ENCODE measurements at places on chromosomes 16 and 17.

GRCh38 chr17:40175928-40176753 lies 1.1 kb upstream of the RAPGEFL1 start:
- DNase-seq, result no peak

- DNase-seq, result peak; percentile 37
Measured at GRCh38 chr16:12460064-12460392, 343.7 kb downstream of the CPPED1 start.

GRCh38 chr16:974611-975261 lies 4.0 kb upstream of the LMF1 start:
- no peak for DNase-seq

- no peak for DNase-seq
Measured at GRCh38 chr17:59832883-59833379, 59.8 kb downstream of the TUBD1 start.

- DNase-seq, result no peak
Measured at GRCh38 chr17:80474961-80475909, 1.2 kb downstream of the NPTX1 start.

DNA sequence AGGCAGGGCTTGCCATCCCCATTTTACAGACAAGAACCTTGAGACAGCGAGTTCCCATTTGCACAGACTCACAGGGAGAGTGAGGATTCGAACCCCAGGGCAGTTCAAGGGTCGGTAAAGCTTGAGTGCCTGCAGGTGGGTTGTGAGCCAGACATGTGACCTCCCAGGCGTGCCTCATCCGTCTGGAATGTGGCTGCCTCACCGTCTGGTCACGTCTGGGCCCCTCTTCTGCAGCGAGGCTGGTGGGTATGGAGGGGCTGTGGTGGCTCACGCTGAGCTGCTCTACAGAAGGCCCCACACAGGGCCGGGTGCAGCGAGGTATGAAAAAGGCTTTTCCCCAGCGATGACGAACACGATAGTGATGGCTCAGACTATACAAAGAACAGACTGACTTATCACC lies 35.8 kb upstream of the LHX1 start:
- DNase-seq, result no peak

- DNase-seq, result no peak
Measured at GRCh38 chr17:74404789-74405188, 27.1 kb upstream of the GPRC5C start.

- DNase-seq, result no peak
Measured at GRCh38 chr17:35130392-35130791, 9.0 kb downstream of the FNDC8 start.

- DNase-seq, result no peak
Measured at GRCh38 chr17:4514206-4514605, 15.5 kb downstream of the SPNS2 start.

DNA sequence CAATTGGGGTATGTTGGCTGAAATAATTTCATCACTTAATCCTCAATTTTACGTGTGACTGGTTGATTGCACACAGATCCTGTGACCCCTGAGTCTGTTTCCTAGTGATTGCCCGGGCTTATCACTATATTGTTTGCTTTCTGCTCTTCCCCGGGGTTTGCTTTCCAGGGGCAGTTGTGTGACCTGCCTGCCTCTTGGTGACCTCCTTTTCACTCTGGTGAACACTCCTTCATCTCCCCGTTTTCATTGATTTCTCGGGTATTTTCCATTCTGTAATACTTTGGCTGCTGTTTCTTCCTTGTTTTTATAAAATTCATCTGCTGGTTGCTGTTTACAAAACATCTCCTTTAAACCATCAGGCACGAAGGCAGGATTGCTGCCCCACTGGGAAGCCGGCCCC lies 36.0 kb downstream of the NTN1 start:
- DNase-seq, result no peak

GRCh38 chr17:6079155-6079888 lies 9.1 kb downstream of the WSCD1 start:
- DNase-seq, result no peak

DNA sequence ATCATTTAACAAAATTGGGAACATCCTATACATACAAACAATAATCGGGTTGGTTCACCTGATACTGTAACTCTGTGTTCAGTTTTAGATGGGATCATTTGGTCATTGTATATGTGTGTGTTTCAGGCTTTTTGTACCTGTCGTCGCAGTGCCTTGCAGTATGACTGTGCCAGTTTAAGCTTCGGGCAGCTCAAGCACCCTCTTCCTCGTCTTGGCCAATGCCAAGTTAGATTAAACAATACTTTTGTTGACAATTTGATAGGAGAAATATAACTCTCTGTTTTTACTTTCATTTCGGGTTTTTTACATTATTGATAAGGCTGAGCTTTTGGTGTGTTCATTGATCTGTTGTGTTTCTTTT lies 37.0 kb upstream of the ARHGAP17 start:
- DNase-seq, result no peak

- no peak for DNase-seq
Measured at GRCh38 chr16:60788631-60789030, 1247.6 kb downstream of the CDH8 start.

DNA sequence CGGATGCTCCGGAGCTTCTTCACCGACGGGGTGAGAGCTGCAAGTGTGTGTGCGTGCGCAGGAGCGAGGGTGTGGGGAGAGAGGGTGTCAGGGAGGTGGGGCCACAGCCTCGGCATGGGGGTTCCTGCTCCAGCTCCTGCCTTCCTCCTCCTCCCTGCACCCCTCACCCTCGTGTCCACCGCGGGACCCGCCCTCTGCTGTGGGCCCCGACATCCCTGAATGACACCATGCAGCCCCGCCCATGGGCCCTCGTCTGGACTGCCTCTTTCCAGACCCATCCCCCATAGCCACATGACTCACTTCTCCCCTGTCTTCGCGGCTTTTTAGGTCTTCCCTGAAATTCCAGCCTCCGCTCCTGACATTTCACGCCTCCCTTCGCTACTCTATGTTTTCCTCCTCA lies 41.6 kb downstream of the ARHGAP23 start:
- no peak for DNase-seq

GRCh38 chr17:41020336-41020735 lies 6.7 kb downstream of the KRTAP1-5 start:
- DNase-seq, result no peak

GRCh38 chr17:51805765-51806164 lies 352.7 kb downstream of the CA10 start:
- DNase-seq, result no peak

DNA sequence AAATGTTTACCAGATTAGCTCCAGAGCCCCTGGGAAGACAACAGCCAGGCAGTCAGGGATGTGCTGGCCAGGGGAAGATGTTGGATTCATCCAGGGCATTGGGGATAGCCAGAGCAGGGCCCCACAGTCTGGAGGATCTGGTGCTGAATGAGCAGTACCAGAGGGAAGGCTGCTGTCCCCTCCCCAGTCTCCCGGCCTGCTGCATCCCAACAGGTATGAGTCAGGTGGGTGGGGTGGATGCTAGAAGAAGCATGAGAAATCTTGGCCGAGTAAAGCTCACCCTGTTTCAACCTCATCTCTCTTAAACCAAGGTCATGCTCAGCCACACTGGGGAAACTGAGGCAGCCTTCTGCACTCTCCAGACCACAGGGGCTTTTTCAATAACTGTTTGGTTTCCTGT lies 71.9 kb upstream of the SEC14L1 start:
- DNase-seq, result no peak

DNA sequence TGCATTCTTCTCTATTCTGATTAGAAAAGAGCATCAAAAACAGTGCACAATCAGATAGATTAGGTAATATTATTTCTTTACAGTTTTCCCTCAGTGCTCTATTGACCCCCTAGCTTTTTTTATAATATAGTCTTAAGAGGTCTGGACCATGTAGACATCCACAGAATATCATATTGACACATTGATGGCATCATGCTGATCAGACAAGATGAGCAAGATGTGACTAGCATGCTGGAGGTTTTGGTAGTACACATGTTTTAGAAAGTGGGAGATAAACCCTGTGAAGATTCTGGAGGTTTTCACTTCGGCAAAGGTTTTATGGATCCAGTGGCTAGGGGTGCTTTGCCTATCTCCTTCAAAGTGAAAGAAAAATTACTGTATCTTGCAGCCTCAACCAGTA lies 2.8 kb upstream of the ABCA8 start:
- no peak for DNase-seq

- DNase-seq, result no peak
Measured at GRCh38 chr16:5875416-5875815, 777.8 kb upstream of the EEF2KMT start.

DNA sequence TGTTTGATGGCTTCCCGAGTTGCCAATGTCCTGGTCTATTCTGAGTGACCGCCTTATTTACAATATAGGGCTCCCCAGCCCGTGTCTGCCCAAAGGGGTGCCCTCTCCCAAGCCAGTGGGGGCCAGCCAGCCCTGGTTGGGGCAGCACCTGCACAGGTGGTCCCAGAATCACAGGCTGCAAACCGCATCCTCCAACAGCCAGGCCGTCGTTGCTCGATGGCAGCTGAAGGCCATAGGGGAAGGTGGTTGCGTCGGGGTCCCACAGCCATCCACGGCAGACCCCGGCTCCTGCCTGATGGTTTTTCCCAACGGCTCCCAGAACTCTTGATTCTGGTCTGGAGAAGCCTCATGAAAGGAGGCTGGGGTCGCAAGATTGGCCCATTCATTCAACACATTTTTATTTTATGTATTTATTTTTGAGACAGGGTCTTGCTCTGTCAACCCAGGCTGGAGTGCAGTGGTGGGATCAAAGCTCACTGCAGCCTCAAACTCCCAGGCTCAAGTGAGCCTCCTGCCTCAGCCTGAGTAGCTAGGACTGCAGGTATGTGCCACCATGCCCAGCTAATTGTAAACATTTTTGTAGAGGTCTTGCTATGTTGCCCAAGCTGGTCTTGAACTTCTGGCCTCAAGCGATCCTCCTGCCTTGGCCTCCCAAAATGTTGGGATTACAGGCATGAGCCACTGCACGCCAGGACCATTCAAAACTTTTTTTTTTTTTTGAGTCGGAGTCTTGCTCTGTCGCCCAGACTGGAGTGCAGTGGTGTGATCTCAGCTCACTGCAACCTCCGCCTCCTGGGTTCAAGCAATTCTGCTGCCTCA lies 79.0 kb upstream of the TOB1 start:
- DNase-seq, result no peak

DNA sequence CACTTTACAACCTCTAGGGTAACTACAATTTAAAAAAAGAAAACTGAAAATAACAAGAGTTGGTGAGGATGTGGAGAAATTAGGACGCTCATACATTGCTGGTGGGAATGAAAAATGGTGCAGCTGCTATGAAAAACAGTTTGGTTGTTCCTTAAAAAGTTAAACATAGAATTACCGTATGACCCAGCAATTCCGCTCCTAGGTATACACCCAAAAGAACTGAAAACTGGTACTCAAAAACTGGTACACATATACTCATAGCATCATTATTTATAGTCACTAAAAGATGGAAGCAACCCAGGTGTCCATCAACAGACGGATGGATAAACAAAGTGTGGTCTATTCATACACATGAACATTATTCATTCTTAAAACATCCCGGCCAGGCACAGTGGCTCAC lies 42.9 kb upstream of the DNAH17 start:
- DNase-seq, result no peak

DNA sequence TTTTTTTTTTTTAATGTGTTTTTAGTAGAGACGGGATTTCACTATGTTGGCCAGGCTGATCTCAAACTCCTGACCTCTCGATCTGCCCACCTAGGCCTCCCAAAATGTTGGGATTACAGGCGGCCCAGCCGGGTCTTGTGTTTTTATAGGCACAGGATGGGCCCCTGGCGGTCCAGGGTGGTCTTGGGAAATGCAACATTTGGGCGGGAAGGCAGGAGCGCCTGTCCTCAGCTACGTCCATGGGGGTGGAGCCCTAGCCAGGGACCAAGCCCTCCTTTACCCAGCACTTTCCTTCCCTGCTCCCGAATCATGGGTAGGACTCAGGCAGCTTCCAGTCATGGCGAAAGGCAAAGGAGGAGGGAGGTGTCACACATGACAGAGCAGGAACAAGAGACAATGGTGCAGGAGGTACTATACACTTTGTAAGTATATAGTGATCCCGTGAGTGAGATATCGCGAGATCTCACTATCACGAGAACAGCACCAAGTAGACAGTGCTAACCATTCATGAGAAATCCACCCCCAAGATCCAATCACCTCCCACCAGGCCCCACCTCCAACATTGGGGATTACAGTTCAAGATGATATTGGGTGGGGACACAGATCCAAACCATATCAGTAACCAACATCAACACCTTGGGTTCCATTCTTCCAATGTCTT lies 226.7 kb upstream of the WSCD1 start:
- no peak for DNase-seq

DNA sequence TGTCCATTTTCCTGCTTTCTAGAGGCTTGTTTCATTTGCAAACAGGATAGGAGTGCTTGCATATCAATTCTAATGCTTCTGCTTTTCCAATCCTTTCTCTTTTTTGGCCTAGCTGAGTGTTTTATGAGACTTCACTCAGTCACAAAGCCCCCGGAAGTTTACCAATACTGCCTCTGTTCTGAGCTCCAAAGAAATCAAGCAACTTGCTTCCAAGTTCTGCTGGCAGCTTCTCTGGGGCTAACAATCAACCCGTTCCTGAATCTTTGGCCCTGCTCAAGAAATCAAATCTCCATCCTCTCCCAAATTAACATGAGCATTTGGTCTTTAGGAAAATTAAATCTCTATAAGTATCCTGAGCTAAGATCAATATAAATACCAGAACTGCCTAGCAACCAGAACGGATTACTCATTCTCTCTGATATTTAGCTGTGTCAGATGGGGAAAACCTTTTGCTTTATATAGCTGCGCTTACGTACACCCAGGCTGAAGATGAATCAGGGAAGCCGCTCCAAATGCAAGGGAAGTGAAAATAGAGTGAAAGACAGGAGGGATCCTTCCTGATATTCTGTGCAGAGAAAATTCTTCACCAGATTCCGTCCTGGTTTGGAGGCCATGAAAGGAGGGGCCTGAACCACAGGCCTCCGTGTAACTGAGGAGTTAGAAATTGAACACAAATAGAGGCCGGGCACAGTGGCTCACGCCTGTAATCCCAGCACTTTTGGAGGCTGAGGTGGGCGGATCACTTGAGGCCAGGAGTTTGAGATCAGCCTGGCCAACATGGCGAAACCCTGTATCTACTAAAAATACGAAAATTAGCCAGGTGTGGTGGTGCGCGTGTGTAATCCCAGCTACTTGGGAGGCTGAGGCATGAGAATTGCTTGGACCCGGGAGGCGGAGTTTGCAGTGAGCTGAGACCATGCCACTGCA lies 23.3 kb upstream of the GRB2 start:
- no peak for DNase-seq

- no peak for DNase-seq
Measured at GRCh38 chr16:75458439-75458838, 6.0 kb downstream of the TMEM170A start.

DNA sequence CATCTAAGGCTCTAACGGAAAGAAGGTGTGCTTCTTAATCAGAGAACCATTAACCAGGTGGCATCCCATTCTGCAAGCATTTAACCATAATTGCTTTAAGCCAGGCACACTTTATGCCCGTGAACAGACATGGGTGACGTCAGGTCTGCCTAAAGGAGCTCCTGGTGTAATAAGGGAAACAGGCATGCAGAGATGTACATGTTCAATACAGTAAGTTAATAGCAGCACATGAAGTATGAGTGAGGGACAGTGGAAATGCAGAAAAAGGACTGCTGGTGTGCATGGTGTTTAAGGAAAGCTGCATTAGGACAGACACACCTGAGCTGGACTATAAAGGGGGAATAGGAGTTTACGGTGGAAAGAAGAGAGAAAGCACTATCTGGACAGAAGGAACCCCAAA lies 18.6 kb downstream of the DYNLRB2 start:
- no peak for DNase-seq

GRCh38 chr16:88619859-88620815 lies 18.2 kb upstream of the IL17C start:
- peak; percentile 53 for DNase-seq

GRCh38 chr17:57994436-57994835 lies 6.4 kb upstream of the VEZF1 start:
- no peak for DNase-seq
